ENCODE measurements at places on chromosomes 1 and 21.

DNA sequence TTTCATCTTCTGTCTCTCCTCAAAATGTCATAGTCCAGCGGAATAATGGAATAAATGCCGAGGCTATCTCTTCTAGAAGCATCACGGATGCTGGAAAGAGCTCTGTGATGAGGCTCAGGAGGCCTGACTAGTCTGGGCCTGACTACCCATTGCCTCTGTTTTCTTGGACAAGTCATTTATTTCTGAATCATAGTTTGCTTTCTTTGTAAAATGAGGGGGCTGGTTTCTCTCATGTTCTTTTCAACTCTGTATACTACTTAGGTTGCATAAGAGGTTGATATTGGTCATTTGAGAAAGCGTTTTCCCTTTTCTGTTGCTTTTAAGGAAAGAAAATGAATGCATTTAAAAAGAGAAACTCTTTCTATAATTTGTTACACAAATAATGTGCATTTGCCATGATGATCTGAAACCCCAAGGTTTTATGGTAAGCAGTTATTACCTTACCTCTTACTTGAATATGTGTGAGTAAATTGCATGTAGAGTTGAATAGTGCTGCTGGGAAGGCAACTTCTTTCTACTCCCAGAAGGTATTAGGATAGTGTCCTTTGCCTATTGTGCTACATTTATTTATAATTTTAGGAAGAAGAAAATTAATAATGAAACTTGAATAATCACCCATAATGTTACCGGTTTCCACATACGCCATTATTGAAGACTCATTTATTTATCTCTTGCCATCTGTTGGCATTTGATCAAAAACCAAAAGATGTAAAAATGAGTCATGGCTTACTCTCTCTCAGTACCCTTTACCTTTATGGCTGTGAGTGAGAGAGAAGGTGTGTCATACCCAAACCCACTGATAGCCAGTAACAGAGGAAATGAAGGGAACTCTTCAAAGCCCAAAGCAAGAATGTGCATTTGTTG lies 179.1 kb downstream of the FASLG start:
- no peak for DNase-seq

GRCh38 chr1:191993549-191993948 lies 164.7 kb upstream of the RGS18 start:
- DNase-seq = no peak

DNA sequence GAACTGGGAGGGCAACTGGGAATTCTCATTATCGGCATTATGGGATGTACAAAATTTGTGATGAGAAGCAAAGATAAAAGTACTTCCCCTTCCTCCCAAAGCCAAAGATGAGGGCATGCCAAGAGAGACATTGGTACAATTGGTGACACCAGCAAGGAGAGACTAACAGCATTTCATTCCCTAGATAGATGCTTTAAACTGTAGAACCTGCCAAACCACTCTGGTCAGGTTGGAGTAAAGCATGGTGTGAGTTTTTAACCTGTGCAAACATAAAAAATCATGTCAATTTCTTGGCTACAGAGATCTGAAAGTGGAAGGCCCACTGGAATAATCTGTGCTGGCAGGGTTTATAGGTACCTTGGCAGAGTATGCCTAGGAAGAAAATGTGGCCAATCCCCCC lies 19.4 kb downstream of the CTXND2 start:
- DNase-seq = no peak

DNA sequence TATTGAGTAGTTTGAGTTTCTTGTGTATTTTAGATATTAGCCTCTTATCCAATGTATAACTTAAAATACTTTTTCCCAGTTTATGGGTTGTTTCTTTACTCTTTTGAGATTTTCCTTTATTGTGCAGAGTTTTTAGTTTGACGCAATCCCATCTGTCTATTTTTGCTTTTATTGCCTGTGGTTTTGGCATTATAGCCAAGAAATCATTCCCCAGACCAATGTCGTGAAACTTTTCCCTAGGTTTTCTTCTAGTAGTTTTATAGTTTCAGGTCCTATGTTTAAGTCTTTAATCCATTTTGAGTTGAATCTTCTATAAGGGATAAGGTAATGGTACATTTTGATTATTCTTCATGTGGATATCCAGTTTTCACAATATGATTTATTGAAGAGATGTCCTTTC lies 87.6 kb downstream of the LEPR start:
- no peak for DNase-seq

- no peak for DNase-seq
These were observed 5.4 kb upstream of the CELA2A start for GRCh38 chr1:15451014-15451722.

Measured in B cell (primary cell).